Naive thymus-derived CD8-positive, alpha-beta T cell (primary cell): ENCODE measurements at places on chromosomes 6 and 20.
A peak's percentile ranks its signal among the peaks of the same experiment; 100 is the strongest.

- DNase-seq = no peak
These were observed 27.5 kb downstream of the CAPN11 start for GRCh38 chr6:44185953-44186634.

DNA sequence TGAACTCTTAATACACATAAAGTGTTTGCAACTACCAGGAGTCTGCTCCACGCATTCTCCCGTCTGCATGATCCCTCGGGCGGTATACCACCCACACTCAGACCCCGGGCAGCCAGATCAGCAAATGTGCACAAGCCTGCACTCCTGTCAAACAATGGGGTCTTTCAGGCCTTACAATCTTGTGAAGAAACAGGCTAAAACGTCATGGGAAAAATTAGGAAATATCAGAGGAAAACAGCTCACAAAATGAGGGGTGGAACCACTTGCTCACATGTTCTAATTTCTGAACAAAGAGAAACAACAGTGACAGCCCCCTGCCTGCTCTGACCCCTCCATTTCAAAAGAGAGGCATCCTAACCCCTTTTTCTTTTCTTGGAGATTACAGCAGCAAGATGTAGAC is 69.4 kb downstream of the BACH2 start:
- DNase-seq = no peak

DNA sequence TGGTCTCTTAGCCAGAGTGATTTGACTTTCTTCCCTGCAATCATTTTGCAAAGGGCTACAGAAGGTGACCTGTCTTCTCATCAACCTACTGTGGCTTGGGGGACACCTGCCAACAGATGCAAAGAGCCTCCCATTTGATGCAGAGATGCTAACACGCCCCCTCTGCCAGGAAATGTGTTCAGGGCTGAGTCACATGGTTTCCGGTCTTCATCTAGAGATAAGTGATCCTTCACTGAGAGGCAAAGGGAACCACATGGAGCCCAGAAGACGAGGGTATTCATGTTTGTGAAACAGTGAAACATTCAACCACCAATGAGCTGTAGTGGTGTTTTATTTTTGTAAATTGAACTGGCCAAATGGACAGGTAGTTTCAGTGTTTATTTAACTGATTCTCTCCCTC is 109.0 kb upstream of the RIN2 start:
- DNase-seq = no peak

- peak; percentile 37 for DNase-seq
These were observed at the start of gene LY6G5C for GRCh38 chr6:31680226-31681134. TSS of gene LY6G5C (minus strand) at chr6:31681067. CDS start at chr6:31680373, 694 bp downstream.

DNA sequence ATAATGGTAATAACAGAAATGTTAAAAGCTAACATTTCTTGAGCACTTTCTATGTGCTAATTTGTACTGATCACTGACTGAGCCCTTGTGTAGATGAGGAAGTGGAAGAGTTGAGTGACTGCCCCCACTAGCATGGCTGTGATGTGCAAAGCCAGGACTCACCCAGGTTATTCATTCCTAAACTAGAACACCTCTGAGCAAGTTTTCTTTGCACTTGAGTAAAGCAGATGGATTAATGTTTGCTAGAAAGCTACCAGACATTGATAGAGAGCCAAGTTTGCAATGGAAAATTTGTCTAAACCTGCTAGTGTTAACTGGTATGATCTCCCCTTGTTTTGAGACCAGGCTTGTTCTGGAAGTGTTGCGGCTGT is 467.4 kb upstream of the PLCB4 start:
- DNase-seq = no peak

- DNase-seq = no peak
These were observed 5.9 kb downstream of the TBX18 start for GRCh38 chr6:84758486-84758885.

- no peak for DNase-seq
These were observed 45.5 kb upstream of the ENTPD6 start for GRCh38 chr20:25150016-25150415.

DNA sequence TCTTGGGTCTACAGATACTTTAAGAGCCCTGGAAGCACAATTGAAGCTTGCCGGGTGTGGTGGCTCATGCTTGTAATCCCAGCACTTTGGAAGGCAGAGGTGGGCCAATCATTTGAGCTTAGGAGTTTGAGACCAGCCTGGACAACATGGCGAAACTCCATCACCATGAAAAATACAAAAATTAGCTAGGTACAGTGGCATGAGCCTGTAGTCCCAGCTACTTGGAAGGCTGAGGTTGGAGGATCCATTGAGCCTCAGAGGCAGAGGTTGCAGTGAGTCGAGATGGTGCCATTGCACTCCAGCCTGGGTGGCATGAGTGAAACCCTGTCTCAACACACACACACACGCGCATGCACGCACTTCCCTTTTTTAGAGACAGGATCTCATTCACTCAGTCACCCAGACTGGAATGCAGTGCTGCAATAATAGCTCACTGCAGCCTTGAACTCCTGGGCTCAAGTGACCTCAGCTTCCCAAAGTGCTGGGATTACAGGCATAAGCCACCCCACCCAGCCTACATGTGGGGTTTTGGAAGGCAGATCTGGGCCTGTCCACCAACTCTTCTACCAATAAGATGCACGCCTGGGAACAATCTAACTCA is 182.5 kb upstream of the JARID2 start:
- no peak for DNase-seq

GRCh38 chr20:19212469-19212815 is at the start of gene SLC24A3:
TSS of gene SLC24A3 (plus strand) at chr20:19212642.
- DNase-seq = no peak

DNA sequence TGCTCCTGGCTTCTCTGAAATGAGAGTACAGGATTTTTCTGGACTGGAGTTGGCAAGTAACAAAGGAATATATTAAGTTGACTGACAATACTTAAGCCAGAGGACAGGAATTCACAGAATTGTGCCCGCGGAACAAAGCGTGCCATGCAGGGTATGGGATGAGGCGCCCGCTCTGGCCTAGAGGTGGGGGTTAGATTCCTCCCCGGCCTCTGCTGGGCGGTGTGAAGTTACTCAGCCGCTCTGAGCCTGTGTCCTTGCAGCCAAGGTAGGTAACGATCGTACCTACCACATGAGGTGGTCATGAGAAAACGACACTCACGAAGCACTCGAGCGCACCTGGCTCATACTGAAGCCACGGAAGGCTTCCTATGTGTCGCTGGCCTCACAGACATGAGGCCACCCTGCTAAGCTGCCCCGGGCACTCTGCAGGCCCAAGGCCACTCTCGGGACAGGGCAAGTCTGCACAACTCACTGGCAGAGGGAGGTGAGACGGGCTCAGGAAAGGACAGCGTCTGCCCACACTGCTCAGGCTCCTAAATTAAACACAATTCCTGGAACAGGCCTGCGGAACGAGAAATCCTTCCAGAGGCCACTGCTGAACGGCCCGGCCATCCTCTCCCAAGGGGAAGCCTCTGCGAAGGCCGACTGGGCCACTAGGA is 70.8 kb downstream of the PSMG4 start:
- DNase-seq = no peak

GRCh38 chr6:27868311-27868710 is 43.9 kb downstream of the OR2B2 start:
- DNase-seq = no peak

- no peak for DNase-seq
These were observed 110.5 kb downstream of the TRERF1 start for GRCh38 chr6:42341221-42341620.

DNA sequence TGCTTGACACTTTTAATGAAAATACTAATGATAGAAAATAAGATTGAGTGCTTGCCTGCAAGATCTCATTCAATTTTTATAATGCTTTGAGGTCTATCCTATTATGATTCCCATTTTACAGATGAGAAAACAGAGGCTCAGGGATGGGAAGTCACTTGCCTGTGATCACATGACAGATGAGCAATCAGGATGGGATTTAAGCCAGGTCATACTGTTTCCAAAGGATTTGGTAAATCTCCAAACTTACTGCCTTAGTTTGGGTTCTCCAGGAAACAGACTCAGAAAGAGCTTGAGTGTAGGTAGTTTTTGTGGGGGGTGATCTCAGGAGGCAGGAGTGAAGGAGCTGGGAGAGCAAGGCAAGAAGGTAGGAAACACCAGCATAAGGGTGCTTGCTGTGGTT is 456.3 kb downstream of the MAFB start:
- DNase-seq = no peak

- DNase-seq = no peak
These were observed 38.1 kb upstream of the FAM135A start for GRCh38 chr6:70375166-70375565.

DNA sequence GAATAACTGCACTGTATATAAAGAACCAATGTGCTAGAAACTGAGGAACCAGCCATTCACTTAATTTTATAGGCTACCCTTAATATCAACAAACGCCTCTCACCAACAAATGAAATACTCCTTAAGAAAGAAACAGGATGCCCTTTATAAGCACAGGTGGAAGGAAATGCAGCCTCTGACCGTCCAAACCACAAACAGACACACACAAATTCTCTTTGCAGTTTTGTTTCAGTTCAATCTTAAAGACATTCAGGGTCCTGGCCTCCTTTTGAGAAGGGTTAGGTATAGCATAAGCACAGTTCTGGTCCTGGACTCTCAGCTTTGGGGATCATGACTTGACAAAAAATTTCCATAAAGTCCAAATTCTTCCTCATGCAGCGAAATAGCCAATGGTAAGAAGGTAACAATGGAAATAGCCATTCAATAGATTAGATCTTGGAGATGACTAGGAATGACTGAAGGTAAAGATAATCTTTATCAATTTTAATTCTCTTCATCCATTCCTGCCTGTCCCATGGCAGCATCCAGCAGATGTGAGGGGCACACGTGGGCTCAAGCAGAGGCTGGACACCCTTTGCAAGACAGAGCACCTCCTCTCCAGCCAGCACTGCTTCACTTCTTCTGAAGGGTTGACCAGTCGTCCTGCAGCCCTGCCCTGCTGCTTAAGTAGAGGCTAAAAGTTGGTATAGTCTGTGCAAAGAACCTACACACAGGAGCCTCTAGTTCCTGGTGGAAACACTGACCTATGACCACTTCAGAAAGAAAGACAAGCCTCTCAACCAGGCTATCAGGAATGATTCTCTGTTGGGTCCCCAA is 123.9 kb downstream of the CD83 start:
- DNase-seq = no peak

GRCh38 chr6:162485464-162485863 is 242.1 kb downstream of the PRKN start:
- no peak for DNase-seq
